ENCODE measurements at places on chromosomes 4 and X. TPM values are rescaled to one million over a fixed set of nuclear protein-coding genes. Genes with fewer than 3 reads are reported as not detected.

- DNase-seq = no peak
Observed at GRCh38 chrX:10254739-10255138, 98.0 kb downstream of the CLCN4 start.

DNA sequence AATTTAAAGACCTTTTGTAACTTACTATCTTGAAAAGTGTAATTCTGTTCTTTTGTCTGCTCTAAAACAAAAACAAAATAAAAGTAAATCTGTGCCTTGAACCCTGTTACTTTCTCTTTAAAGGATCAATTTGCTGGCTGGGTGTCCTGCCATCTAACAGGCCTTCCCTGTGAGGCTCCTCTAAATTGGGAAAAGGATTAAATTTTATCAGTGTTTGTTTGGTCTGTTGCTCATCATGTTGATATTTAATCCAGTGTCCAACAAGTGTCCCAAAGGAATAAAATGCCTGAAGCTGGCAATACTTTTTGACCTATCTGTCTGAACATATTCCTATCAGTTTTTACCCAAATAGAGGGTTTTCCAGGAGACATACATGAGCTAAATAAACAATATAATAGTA is 688.7 kb downstream of the IL1RAPL1 start:
- DNase-seq = no peak

- DNase-seq = no peak
Observed at GRCh38 chrX:88244066-88244465, 503.0 kb upstream of the CPXCR1 start.

- no peak for DNase-seq
Observed at GRCh38 chrX:151902813-151903591, 9.7 kb upstream of the MAGEA4 start.

DNA sequence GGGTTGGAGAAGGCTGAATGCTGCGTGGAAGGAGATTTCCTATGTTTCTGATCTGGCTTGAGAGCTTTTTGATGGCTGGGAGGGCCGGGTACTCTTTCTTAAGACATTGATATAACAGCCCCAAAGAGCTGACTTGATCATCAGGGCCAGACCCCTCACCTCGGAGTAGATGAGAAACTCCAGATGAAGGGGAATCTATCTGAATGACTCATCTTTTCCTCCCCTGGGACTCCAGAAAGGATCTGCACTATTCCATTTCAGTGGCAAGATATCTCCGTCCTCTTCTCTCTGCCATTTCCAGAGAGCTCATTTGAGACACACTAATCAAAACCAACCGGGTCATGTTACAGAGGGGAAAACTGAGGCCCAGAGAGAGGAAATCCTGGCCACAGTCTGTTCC is 92.9 kb upstream of the MSX1 start:
- no peak for DNase-seq

DNA sequence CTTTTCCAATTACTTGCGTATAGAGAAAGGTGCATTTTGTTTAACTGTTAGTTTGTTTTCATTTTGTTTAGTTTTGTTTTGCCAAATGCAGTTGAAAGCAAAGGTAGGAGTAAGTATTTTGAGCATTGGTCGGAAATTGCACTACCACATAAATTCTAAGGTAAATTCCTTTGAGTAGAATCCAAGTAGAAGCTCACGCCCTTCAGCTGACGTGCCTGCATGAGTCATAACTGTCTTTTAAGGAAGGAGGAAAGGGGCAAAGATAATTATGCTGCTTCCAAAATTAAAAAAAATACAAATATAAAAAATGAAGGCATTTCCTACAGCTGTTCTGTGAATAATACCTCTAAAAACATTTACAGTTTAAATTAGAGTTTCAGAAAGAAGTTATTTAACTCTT is 110.2 kb upstream of the MYOZ2 start:
- no peak for DNase-seq

DNA sequence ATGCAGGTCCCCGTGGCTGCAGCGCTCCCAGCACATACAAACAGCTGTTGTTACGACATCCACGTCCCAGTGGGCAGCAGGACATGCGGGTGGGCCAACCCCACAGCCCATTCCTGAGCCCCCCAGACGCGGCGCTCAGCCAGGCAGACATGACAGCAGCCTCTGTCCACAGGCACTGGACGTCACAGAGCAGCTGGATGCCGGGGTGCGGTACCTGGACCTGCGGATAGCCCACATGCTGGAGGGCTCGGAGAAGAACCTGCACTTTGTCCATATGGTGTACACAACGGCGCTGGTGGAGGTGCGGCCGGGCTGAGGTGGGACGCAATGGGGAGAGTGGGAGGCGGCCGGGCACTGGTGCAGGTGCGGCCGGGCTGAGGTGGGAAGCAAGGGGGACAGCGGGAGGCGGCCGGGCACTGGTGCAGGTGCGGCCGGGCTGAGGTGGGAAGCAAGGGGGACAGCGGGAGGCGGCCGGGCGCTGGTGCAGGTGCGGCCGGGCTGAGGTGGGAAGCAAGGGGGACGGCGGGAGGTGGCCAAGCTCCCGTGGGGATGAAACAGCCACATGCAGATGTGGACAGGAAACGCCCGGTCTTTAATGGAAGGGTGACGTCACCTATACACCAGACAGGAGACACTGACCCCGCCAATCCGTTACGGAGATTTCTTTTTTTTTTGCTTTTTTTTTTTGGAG is 9.4 kb downstream of the PLCXD1 start:
- no peak for DNase-seq

DNA sequence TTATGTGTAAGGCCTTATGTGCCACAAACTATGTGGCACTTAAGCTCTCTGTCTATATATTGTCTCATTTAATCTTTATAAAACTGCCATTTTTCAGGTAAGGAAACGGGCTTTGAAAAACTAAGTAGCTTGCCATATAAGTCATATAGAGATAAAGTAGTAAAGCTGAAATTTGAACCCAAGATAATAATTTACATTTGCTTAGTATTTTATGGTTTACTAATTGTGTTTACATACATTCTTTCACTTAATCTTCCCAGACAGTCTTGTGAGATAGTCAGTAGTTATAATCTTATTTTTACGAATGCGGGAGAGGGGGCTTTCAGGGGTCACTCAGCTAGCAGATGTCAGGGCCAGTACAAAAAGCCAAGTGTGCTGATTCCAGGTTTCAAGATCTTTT is 13.9 kb upstream of the CCNG2 start:
- DNase-seq = no peak

DNA sequence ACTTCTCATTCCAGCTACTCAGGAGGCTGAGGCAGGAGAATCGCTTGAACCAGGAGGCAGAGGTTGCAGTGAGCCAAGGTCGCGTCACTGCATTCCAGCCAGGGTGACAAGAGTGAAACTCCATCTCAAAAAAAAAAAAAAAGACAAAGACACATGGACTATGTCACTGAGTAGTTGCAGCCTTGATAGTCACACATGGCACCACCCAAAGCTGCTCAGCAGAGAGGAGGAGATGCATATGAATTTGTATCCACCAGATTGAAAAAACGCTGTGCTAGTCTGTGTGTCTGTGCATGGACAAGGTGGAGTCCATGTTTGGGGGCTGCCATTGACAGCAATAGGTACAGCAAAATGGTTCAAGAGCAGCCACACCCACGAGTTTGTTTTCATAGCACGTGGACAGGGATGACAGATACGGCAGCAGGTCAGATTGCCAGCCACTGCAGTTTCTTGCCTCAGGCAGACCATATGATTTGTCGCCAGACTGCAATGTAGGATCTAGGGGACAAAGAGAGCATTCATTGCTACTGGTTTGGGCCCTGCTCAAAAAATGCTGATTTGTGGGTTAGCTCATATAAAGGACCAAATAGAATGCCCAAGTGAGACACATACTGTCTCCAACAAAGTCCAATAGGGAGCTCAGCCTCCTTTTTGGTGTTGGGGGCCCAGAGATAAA is 89.9 kb downstream of the CEP135 start:
- DNase-seq = no peak

- DNase-seq = no peak
Observed at GRCh38 chr4:2814627-2815270, 21.9 kb downstream of the SH3BP2 start.

GRCh38 chrX:34749896-34750295 is 92.8 kb upstream of the TMEM47 start:
- no peak for DNase-seq

DNA sequence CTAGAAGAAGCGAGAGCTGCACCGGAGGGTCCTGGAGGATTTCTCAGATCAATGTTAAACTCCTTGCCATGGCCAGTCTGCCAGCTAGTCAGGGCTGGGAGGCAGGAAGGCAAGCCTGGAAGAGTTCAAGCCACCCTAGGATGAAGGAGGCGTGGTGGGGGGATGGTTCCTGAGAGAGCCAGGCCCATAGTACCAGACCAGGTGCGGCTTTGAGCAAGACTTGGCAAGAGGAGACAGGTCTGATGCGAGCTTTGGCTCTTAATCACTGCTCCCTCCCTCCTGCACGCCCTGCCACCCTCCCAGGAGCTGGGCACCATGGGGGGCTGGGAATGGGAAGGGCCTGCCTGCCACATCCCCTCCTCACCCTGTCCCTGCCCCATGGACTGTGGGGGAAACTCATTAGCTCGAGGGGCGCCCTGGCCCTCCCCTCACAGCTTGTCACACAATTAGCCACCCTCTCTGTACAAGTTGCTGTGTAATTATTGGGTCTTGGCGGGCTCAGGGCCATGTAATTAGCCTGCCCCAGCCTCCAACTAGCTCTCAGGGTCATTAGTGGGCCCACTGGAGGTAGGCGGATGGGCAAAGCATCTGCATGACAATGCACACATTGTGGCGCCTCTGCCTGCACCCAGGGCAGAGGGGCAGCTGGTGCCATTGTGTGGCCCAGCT is 50.3 kb downstream of the EFNB1 start:
- DNase-seq = no peak

GRCh38 chrX:46967547-46967946 is 55.3 kb downstream of the JADE3 start:
- DNase-seq = no peak

DNA sequence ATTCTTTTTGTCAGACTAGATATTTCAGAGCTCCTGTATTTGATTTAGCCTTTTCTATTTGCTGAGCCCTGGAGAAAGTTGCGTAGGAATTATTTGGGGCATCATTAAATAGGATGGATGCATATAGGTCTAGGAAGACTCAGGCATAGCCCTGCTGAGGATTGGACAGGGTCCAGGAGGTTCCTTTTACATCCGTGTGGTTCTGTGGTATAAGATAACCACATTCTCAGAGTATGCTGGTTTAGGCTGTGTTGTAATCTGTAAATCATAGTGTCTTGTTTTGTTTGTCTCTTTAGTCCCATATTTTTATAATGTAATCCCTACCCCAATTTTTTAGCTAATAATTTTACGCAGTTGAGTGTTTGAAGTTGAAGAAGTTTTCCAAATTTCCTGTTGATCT is 513.7 kb downstream of the RPA4 start:
- no peak for DNase-seq

DNA sequence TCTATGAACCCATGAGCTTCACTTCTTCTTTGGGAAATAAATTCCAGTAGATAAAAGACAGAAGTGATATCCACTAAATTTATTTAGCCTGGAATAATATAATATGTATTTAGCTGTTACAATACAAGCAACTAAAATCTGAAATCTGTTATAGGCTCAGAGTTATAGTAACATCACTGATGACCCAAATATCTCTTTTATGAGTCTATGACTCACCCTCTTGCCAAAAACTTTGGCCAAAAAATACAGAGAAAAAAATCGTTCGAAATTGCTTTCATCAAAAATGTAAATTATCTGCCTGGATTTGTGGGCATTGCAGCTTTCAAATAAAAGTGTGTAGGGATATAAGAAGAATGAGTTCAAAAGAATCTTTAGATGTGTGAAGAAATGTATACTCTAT is 89.4 kb upstream of the DKK2 start:
- DNase-seq = no peak

DNA sequence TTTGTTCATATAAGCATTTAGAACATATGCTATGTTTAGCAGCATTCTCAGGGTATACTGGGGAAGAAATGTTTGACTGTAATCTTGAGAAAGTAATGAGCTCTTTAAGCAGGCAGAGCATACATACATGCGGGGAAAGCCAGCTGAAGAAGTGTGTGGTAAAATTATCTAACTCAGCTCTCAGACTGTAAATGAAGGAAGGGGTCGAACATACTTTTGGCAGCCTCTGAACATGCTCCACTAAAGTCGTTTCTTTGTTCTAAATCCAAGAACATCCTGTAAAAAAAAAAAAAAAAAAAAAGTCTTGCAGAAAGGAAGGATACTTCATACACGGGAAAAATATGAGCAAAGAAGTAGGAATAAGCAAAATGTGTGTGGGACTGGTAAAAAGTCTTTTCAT is 224.8 kb downstream of the GRID2 start:
- no peak for DNase-seq

GRCh38 chrX:52852110-52852860 is 15.6 kb downstream of the XAGE3 start:
- DNase-seq = no peak

GRCh38 chr4:113625902-113626301 is 135.6 kb downstream of the CAMK2D start:
- no peak for DNase-seq

DNA sequence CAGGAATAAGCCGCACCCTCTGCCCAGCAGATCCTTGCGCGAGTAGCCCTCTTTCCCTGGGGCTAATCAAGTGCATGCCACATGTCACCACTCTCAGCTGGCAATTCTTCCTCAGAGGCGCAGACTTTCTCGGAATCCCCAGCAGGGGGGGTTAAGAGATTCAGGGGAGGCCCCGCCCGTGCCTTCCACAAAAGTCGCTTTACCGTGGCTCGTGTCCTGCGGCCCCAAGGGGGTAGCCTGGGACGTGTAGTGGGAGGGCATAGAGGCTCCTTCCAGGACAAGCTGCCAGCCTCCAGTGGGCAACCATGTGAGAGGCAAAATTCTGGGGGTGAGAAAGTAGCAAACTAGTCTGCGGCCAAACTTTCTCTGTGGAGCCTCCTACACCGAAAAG is 652 bp downstream of the SRPX start:
- peak; percentile 36 for DNase-seq

GRCh38 chr4:101158134-101158482 is 189.2 kb downstream of the PPP3CA start:
- DNase-seq = no peak

Gene CACNA1F
- 0.11 TPM for polyA plus RNA-seq

Gene AKAP4
- 0.21 TPM for polyA plus RNA-seq

Gene SOX3
- polyA plus RNA-seq = not detected

Gene DYNLT3
- polyA plus RNA-seq = 34.7 TPM

Gene TMPRSS11A
- not detected for polyA plus RNA-seq

Gene FDCSP
- polyA plus RNA-seq = 0.31 TPM

Gene CLDN22
- polyA plus RNA-seq = 0.54 TPM

Gene NAP1L5
- polyA plus RNA-seq = 13.0 TPM

Gene TRIM60
- polyA plus RNA-seq = not detected

Gene FMR1
- polyA plus RNA-seq = 86.4 TPM

Gene CSAG3
- not detected for polyA plus RNA-seq

Gene CXorf49
- polyA plus RNA-seq = not detected

Gene UGT2B7
- polyA plus RNA-seq = 102 TPM

Gene CXCL9
- not detected for polyA plus RNA-seq

Data from renal pelvis (tissue), 12 donors.